ENCODE measurements at places on chromosomes 1 and 21.

- DNase-seq: no peak
These were observed 73.5 kb downstream of the ATF6 start for GRCh38 chr1:161839591-161839990.

GRCh38 chr1:155207806-155208540 lies at the start of gene THBS3:
THBS3 (minus strand) TSS chr1:155207897; CDS start chr1:155207876, 21 bp downstream.
- DNase-seq: peak; percentile 70

GRCh38 chr1:195664628-195665027 lies 943.6 kb downstream of the KCNT2 start:
- DNase-seq: no peak

DNA sequence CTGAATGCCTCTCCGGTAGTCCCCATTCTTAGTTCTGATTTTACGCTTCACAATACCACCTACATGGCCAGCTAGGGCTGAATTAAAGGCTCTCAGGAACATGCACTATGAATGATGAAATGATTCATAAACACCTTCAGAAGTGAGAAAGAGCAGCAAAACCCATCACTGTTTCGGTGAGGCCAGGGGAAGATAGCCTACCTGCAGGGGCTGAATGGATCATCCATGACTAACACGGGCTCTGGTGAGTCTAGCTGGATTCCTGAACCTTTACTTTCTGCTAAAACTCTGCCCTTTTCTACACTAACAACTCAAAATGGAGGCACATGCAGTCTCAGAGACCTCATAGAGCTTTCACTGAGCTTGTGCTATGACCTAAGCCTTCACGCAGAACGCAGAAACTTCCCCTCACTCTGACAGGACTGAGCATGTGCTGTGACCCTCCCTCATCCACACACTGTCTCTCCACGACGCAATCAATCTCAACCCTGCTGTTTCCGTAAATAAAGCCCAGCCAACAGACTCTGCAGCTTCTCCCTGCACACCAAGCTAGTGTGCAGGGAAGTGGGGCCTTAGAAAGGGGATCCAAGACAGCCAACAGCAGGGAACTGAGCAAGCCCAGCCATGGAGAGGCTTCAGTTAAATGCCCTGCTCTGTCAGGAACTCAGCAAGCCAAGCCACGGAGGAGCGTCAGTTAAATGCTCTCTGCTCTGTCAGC lies 207.8 kb downstream of the SLC45A1 start:
- DNase-seq: peak; percentile 92

DNA sequence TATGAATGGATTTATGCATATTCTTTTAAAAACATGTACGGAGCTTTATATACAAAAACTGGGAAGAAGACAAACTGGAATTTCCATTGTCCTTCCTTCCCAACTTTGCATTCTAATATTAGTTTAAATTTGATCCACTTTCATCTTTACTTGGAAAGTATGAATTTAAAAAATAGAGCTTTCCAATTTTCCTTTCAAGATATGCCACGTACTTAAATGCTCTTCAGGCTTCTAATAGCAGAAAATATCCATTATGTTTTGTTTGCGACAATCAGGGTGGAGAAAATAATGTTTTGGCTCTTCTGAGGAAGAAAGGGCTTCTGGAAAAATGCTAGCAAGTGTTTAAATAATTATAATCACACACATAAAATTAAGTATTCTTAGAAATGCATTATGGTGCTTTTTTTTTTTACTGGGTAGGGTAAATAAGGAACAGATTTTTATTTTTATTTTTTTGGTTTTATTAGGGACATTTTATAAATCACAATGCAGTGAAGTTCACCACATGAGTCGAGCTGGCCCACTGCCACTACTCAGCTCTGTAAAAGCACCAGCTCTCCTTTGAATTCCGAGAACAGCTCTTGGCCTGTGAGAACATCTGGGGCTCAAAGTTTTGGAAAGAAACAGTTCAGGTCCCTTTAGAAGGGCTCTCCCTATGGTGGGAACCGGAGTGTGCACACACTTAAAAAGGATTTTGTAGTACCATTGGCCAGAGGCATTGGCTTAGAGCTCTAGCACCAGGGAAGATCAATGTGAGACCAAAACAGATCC lies 287.4 kb upstream of the LYPLAL1 start:
- DNase-seq: no peak

- peak; percentile 66 for DNase-seq
These were observed 124.8 kb downstream of the AK5 start for GRCh38 chr1:77406661-77407060.

DNA sequence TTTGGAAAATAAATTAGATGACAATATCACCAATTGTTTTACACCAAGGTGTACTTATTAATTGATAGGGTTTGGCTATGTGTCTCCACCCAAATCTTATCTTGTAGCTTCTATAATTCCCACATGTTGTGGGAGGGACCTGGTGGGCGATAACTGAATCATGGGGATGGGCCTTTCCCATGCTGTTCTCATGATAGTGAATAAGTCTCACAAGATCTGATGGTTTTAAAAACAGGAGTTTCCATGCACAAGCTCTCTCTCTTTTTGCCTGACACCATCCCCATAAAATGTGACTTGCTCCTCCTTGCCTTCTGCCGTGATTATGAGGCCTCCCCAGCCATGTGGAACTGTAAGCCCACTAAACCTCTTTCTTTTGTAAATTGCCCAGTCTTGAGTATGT lies 131.0 kb upstream of the LMO4 start:
- DNase-seq: no peak

DNA sequence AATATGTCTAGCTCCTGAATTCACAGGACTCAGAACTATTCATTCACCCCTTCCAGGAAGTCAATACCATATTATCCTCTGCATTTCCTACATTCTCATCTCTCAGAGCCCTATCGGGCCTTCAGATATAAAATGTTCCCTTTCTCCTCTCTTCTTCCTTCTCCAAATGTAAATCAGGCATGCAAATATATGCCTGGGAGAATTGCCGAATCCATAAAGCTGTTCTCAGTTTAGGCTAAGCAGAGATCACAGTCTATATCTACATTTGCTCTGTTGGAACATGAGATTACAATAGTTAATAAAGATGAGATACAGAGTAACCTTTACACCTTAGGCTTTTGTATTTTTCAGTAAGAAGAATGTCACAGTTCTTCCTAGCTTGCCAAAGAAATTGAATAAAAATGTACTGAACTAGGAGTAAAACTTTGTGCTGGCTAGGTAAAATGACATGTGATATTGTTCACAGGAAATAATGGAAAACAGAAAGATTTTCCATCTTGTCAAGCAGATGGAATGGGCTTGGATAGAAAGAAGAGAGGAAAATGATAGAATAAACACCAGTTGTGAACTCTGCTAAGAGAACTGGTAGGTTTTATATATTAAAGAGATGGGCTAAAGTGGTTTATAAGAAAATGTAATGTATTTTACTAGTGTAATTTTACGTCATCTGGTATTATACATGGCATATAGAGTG lies 161.5 kb downstream of the NRIP1 start:
- no peak for DNase-seq

GRCh38 chr21:31974454-31974985 lies 101.7 kb downstream of the HUNK start:
- no peak for DNase-seq

- DNase-seq: no peak
These were observed 3.6 kb downstream of the GUK1 start for GRCh38 chr1:228143480-228144192.

- DNase-seq: no peak
These were observed 59.9 kb downstream of the LDLRAD2 start for GRCh38 chr1:21871943-21872342.

GRCh38 chr1:159598196-159598595 lies 10.6 kb downstream of the APCS start:
- no peak for DNase-seq
